ENCODE measurements at places on chromosomes 4 and X. TPM values are rescaled to one million over a fixed set of nuclear protein-coding genes. Genes with fewer than 3 reads are reported as not detected.
A peak's percentile ranks its signal among the peaks of the same experiment; 100 is the strongest.

BTC gene
- not detected for total RNA-seq

NRK gene
- 3.6 TPM for total RNA-seq

TBC1D8B gene
- total RNA-seq, result 10.4 TPM

HDX gene
- total RNA-seq, result 11.4 TPM

UGT2A2 gene
- not detected for total RNA-seq

CDKL2 gene
- total RNA-seq, result 0.18 TPM

PABPC5 gene
- total RNA-seq, result 0.90 TPM

NSDHL gene
- 22.8 TPM for total RNA-seq

IRS4 gene
- not detected for total RNA-seq

PASD1 gene
- total RNA-seq, result not detected

EGFL6 gene
- not detected for total RNA-seq

- no peak for DNase-seq
Observed at GRCh38 chrX:111567542-111568255, 56.3 kb downstream of the SERTM2 start.

- peak; percentile 70 for DNase-seq
Observed at GRCh38 chr4:108058685-108059440, 69.2 kb downstream of the HADH start.

- DNase-seq, result no peak
Observed at GRCh38 chrX:45368705-45369104, 168.0 kb upstream of the DIPK2B start.

- DNase-seq, result no peak
Observed at GRCh38 chr4:9989918-9990635, 31.2 kb downstream of the SLC2A9 start.

DNA sequence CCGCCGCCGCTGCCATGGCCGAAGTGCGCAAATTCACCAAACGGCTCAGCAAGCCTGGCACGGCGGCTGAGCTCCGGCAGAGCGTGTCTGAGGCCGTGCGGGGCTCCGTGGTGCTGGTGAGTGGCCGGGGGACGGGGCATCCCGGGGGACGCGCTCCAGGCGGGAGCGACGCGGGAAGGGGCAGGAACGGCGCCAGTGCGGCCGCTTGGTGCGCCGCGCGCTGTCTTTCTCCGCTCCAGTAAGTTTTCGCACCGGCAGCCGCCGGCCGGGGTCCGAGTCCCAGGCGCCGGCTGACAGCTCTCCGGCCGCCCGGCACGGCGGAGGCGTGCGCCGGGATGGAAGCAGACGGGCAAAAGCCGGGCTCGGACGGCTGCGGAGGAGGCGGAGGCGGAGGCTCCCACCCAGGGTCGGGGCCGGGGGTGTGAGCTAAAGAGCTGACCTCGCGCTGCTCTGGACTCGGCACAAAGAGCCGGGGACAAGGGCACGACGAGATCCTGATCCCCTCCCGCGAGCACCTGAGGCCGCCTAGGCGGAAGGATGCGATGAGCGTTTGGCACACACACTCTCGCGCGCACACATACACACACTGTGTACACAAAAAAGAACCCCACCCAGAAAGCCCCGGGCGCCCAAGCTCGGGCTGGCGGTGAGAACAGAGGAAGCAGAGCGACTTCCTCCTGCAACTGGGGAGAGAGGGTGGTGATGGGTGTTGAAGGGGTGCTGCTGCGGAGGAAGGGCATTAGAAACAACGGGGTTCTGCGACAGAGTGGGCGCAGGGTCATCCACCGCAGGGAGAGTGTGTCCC lies 545 bp downstream of the DOCK11 start:
- no peak for DNase-seq

DNA sequence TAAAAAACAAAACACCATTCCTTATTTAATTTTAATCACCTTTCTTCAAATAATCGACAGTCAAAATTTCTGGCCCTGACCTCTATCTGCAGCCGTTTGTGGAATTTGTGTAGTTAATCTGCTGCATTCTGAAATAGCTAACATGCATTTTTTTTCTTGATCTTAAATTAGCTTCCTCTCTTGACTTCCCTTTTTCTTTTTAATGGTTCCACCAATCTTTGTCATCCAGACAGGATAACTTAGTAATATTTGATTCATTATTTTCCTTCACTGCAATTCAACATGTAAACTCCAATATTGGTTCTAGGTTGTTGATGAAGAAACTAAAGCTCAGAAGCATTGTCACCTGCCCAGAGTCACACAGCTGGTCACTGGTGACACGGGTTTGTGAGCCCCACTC lies 77.3 kb downstream of the ARHGAP10 start:
- no peak for DNase-seq

DNA sequence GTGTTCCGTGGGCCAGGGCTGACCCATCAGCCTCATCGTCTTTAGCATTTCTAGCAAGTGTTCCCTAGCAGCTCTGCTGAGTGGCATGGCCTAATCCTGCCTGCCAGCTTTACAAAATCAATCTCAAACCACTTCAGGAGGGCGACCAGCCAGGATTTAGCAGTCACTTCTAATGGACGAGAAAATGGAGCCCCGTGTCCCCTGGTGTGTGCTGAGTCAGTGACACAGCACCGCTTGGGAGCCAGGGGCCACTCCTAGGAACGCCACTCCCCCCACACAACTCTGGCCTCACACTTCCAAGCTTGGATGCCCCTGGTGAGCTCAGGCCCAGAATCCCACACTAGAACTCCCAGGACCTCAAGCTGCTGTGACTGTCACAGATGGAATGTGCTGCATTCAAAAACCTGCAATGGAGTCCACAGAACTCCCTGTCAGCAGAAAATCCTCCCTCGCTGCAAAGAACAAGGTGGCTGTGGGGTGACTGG lies 311.2 kb upstream of the GATB start:
- peak; percentile 14 for DNase-seq

GRCh38 chrX:74925225-74926088 lies at the start of gene NEXMIF:
NEXMIF (minus strand) TSS chrX:74925452.
- no peak for DNase-seq

- DNase-seq, result no peak
Observed at GRCh38 chrX:124462931-124463330, 116.6 kb downstream of the SH2D1A start.

All from IMR-90 (cell line).